Right lung (tissue), 10 donors: ENCODE measurements at places on chromosomes 12 and 14.

- DNase-seq: no peak
These were observed 79.6 kb upstream of the AMIGO2 start for GRCh38 chr12:47159348-47159747.

DNA sequence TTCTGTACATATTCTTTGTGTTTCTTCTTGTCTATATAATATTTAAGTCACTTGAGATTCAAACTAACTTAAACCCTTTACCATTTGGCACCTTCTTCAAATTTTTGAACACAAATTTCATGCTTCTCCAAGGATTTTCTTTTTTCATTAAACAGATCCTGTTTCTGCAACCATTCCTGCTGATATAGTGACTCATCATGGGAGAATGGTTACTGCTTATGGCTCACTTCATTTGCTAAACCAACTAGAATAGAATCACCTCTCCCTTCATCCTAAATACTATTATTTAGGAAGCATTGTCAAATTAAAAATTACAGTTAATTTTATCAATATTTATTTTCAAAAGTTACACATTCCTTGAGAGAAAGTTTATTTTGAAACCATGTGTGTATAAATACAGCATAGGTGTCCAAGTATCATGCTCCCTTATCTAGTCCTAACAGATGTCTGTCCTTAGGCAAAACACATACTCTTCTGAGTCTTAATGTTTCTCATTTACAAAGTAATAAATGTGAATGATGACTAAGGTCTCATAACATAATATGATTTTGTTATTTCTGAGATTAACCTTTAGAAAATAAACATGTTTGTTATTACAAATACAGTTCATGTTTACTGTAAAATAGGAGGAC lies 40.7 kb downstream of the PLCZ1 start:
- DNase-seq: no peak

DNA sequence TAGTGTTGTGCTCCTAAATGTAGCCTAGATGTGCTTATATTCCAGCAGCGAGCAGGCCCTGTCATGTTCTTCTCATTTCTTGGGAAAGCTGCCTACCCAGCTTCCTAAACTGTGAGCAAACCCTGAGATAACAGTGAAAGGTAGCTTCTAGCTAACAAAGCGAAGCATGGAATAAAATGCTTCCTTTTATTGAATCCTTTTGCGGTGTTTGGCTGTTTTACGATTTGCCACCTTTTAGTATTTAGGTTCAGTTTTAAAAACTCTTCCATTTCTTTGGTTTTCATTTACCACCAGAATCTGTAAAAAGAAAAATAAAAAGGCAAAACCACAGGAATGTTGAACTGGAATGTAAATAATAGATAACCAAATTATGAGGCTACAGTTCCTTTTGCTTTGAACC lies 5.0 kb upstream of the PKP2 start:
- DNase-seq: no peak

- no peak for DNase-seq
These were observed 10.7 kb upstream of the NXPH4 start for GRCh38 chr12:57205931-57206330.

- DNase-seq: no peak
These were observed 7.7 kb upstream of the IFNG-AS1 start for GRCh38 chr12:67981287-67982162.

DNA sequence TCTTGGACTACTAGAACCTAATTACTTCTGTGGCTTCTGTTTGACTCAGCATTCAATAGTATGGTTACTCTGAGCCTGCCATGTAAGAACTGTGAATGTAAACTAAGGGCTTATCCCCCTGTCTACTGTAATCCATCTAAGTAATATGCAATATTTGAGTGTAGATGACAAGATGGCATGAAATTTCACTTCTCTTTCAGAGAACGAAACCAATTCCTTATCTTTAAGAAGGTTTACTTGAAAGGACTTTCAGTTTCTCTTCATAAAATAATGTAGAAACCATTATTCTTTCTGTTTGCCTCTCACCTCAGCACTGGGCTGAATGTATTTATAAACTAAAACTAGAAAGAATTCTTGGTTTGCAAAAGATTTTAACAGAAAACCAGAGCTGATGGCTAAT lies 60.4 kb upstream of the ARID2 start:
- DNase-seq: no peak

- DNase-seq: no peak
These were observed 140.3 kb upstream of the SEL1L start for GRCh38 chr14:81673930-81674329.

GRCh38 chr12:99092100-99092851 lies 447.2 kb downstream of the APAF1 start:
- no peak for DNase-seq

- no peak for DNase-seq
These were observed 939.0 kb upstream of the ATXN7L3B start for GRCh38 chr12:73598626-73599025.

- DNase-seq: no peak
These were observed 419.5 kb downstream of the TMEM121 start for GRCh38 chr14:105945896-105946295.

GRCh38 chr12:109710747-109711595 lies 2.7 kb upstream of the FAM222A start:
- DNase-seq: no peak

DNA sequence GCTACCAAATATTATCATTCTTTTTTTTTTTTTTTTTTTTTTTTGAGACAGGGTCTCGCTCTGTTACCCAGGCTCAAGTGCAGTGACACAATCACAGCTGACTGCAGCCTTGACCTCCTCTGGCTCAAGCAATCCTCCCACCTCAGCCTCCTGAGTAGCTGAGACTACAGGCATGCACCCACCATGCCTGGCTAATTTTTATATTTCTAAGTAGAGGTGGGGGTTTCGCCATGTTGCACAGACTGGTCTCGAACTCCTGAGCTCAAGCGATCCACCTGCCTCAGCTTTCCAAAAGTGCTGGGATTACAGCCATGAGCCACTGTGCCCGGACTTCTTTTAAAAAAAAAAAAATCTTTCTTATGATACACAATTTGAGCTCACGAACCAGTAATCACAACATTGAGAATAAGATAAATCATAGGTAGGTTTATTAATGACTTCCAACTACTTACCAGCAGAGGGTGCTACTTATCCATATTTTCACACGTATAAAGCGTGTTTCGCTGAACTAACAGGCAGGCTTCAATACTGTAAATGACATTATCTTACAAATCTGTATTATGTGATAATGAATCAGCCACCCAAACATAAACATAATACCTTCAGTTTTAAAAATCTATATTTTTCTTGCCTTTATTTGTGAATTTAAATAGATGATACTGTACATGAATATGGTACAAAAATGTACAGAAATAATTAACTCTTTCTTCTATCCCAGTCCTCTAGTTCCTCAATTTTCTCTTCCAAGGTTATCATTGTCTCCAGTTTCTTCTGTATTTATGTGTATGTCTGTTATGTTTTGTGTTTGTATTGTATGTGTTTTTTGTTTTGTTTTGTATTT lies 42.5 kb upstream of the BCAT1 start:
- DNase-seq: peak; percentile 24

DNA sequence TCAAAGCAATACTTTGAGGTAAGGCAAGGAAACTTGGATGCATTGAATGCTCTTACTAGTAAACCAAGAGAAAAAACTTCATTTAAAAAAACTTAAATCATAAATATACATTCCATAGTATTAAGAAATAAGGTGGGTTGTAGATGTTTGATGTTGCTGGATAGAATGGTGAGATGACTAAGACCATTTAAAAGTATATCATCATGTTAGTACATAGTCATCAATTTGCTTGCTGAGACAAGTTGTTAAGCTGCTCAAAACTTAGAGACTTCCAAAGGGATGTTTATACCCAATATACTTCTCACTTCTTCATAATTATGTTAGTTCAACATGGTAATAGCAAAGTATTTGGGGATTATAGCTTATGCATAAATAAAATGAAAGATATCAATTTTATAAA lies 675.5 kb upstream of the MGAT4C start:
- DNase-seq: no peak

DNA sequence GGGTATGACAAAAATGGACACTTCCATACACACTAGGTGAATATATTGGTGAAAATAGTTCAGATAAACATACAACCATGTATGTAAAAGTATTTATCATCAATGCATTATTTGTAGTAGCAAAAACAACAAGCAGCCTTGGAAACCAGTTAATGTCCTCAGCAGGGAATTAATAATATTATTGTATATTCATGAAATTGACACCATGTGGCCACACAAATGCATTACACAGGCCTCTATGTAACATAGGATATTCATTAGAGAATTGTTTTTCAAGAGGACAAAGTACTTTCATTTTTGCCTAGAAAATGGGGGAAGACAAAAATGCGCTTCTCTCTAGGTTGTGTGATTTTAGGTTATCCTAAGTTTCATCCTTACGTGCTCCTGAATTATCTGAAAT lies 24.3 kb downstream of the SPRING1 start:
- DNase-seq: no peak

- DNase-seq: no peak
These were observed 55.2 kb downstream of the ERO1A start for GRCh38 chr14:52640137-52640536.

- DNase-seq: no peak
These were observed 2.0 kb upstream of the BEGAIN start for GRCh38 chr14:100589071-100589759.

GRCh38 chr14:102408724-102409123 lies 46.0 kb downstream of the TECPR2 start:
- DNase-seq: no peak

DNA sequence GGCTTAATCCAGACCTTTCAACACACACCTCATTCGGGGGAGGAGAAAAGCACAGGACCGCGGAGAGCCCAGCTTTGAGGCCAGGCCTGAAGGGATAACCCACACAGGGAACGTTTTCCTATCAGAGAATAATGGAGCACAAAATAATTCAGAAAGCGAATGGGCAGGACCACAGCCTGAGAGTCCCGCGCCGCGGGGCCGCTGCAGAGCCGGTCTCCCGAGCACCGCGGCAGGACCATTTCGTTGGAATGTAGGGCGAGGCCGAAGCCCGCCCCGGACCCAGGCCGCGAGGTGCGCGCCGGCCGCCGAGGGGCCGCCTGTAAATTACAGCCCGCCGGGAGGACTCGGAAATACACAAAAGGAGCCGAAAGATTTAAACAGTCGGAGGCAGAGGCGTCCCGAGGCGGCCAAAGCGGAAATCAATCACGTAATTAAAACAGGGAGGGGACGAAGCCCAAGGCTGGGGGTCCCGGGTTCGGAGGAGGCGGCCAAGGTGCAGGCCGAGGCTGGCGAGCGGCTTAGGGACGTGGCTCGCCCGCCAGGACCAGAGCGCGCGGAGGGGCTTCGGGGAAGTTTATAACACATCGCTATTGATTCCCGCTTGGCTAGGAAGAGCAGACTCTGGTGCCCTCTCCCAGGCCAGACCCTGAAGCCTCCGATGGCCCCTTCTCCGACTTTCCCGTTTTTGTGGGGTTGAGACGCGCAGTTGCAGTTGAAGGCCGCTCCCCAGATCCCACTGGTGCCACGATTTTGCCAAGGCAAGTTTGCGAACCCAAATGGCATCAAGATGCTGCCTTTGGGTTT lies 6.3 kb upstream of the HOXC4 start:
- DNase-seq: no peak

DNA sequence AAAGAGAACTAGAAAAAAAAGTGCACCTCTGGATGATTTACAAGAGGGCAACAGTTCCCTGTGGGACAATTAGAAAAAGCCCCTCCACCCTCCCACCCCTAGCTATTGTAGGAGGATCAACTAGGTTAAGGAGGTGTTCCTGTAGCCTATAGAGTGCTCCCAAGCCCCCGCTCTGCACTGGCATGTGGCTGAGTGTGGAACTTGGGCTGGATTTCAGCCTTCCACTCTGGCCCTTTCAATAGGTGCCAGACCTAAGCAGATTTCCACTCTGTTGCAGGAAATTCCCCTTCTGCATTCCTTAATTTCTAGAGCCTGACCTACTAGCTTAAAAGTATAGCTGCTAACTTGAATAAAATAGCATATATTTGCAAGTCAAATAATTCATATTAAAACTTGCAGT lies 2.8 kb downstream of the NFATC4 start:
- no peak for DNase-seq

- no peak for DNase-seq
These were observed 629 bp downstream of the RAD51AP1 start for GRCh38 chr12:4539167-4539870.

DNA sequence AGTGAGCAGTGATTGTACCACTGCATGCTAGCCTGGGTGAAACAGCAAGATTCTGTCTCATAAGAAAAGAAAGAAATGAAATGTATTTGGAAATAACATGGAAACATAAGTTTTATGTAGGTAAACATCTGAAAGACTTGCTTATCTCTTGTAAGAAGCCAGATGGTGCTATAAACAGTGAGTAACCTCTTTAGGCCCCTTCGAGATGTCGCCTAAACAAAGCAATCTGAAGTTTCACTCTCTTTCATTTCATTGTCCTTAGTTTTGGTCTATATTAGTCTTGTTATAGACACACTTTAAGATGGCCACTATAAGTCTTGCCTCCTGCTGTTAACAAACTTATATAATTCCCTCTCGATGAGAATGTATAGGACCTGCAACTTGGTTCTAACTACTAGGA lies 472.6 kb upstream of the ATP2B1 start:
- DNase-seq: no peak

GRCh38 chr12:63804746-63805145 lies 25.0 kb downstream of the RXYLT1 start:
- no peak for DNase-seq

DNA sequence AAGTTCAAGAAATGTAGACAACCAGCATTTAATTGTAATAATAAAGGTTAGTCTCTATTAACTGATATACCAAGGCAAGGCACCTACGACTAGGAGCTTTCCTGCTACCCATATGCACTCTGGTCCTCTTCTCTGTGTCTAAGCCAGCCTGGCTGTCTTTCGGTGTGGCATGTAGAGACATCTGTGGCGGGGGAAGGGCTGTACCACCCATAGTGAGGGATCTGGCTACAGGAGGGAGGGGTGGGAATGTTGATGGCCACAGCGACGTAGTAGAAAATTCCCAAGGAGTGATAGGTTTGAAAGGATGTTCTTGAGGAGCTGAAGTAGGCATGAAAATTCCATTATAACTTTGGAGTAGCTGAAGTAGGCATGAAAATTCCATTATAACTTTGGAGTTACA lies 344.2 kb downstream of the ATP23 start:
- no peak for DNase-seq

GRCh38 chr14:66284346-66284745 lies 201.8 kb upstream of the CCDC196 start:
- DNase-seq: no peak

- no peak for DNase-seq
These were observed 47.2 kb downstream of the RFX4 start for GRCh38 chr12:106629797-106630659.

DNA sequence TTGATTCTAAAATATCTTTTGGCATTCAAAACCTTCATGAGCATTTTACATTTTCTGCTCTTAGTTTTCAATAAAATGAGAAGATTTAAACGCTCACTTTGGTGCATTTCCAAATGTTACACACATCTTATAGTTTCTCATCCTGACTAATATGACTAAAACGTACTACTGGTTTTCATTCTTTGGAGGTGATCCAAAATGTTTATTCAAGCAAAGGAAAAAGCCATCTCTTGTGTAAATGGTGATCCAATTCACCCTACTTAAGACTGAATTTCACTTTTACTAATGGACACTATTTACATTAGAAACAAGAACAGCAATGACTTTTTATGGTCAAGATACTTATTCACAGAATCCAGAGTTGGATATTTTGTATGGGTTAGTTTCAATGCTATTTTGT lies 86.6 kb downstream of the KITLG start:
- DNase-seq: no peak
